BJ (cell line): ENCODE measurements at places on chromosomes 2 and 18. TPM values are rescaled to one million over a fixed set of nuclear protein-coding genes. Genes with fewer than 3 reads are reported as not detected.

NGEF gene
- polyA plus RNA-seq: 0.11 and 0.23 TPM in 2 replicates

PPP1R1C gene
- polyA plus RNA-seq: 0.21 and 0.27 TPM in 2 replicates

NRBP1 gene
- 234 and 270 TPM in 2 replicates for polyA plus RNA-seq

SOX11 gene
- 0.40 and 0.54 TPM in 2 replicates for polyA plus RNA-seq

FMNL2 gene
- 2.4 and 5.1 TPM in 2 replicates for polyA plus RNA-seq

CRYGD gene
- polyA plus RNA-seq: not detected in 2 replicates

TSHZ1 gene
- 19.3 and 23.9 TPM in 2 replicates for polyA plus RNA-seq

CCDC68 gene
- polyA plus RNA-seq: 0.34 and 0.40 TPM in 2 replicates

HOXD3 gene
- 0.07 TPM in 1 of 2 replicates, not detected in the other for polyA plus RNA-seq

SLC19A3 gene
- polyA plus RNA-seq: 0.27 TPM in 1 of 2 replicates, not detected in the other

NPPC gene
- polyA plus RNA-seq: not detected in 2 replicates

ACMSD gene
- polyA plus RNA-seq: not detected in 2 replicates

DSG1 gene
- polyA plus RNA-seq: not detected in 2 replicates

SULT1C4 gene
- 0.05 TPM in 1 of 2 replicates, not detected in the other for polyA plus RNA-seq

LOXL3 gene
- polyA plus RNA-seq: 95.8 and 130 TPM in 2 replicates

ACTG2 gene
- 43.8 and 81.3 TPM in 2 replicates for polyA plus RNA-seq

LOXHD1 gene
- not detected in 2 replicates for polyA plus RNA-seq

SYT4 gene
- polyA plus RNA-seq: not detected in 2 replicates

FBXO48 gene
- polyA plus RNA-seq: 0.49 and 0.97 TPM in 2 replicates

FBXO36 gene
- polyA plus RNA-seq: 2.4 and 2.8 TPM in 2 replicates

HNRNPLL gene
- 26.6 and 49.7 TPM in 2 replicates for polyA plus RNA-seq

VIL1 gene
- polyA plus RNA-seq: not detected in 2 replicates
